ENCODE measurements at places on chromosomes 5 and 9.

- no peak for DNase-seq
These were observed 9.8 kb downstream of the TMEM245 start for GRCh38 chr9:109109967-109110328.

DNA sequence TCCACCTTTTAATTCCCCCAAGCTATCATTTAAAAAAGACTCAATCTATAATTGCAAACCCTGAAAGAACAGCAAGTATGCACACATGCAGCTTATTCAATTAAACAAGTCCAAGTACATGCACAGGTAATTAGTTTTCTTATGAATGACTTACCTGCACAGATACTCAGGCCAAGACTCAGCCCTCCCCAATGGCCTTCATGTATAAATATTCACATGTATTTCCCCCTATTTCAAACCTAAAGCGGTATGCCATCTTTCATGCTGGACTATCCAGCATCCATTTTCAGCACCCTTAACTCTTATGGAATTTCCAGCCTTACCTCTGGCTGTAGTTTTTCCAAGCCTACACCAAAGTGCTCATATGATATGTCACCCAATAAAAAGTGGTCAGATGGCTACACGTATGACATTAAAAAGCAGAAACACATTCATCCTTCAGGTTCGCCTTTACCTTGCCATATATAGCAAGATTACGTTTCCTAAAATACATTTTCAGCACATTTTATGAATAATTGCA is 205.5 kb downstream of the MEF2C start:
- DNase-seq, result no peak

- DNase-seq, result no peak
These were observed 131.2 kb downstream of the RGS3 start for GRCh38 chr9:113594484-113595299.

DNA sequence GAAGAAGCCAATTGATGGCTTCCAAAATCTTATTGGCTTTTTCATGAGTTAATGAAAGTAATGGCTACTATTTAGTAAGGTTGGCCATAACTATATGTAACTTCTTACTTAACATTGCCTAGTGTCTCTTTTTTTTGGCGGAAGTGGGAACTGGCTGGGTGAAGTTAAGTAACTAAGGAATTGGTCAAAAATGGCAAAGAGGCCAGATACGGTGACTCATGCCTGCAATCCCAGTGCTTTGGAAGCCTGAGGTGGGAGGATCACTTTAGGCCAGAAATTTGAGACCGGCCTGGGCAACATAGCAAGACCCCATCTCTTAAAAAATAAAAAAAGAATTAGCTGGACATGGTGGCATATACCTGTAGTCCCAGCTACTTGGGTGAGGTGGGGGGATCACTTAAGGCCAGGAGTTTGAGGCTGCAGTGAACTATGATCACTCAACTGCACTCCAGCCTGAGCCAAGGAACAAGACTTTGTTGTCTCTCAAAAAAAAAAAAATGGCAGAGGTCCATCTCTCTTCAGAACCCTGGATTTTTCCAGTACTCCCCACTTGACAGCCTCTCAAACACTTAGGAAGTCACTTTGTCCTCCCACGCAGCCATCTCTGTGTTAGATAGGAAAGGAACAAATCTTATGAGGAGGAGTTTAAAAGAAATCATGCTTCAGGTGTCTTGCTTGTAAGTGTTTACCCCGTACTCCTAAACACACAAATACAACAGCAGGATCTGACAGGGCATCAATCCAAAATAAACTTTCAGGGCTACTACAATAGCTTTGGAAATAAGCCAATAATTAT is 75.7 kb downstream of the TEK start:
- no peak for DNase-seq

Data from epithelial cell of proximal tubule (primary cell).